ENCODE measurements at places on chromosomes 6 and 20.

- DNase-seq: peak; percentile 34
These were observed 146.2 kb upstream of the ECI2 start for GRCh38 chr6:4281341-4282293.

- DNase-seq: no peak
These were observed 188.3 kb upstream of the MARCKS start for GRCh38 chr6:113668641-113669408.

GRCh38 chr6:89745716-89746115 lies 73.9 kb downstream of the MDN1 start:
- no peak for DNase-seq

GRCh38 chr6:32943864-32944649 lies 3.2 kb upstream of the HLA-DMB start:
- DNase-seq: no peak

DNA sequence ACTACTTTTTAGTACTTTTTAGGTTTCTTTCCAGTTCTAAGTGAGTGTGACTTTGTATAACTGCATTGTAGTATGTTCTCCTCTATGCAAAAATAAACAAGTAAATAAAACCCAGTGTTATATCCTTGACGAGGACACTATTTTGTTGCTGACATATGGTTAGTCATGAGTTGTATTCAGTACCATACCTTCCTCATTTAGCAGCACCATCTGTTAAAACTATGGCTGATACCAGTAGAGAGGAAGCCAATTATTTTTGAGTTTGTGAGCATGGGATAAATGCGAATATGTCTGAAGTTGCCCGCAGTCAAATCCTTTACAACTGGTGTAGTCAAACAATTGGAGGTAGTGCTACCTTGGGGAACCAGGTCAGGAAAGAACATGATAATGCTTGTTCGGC lies 74.1 kb downstream of the CDKAL1 start:
- DNase-seq: peak; percentile 94

GRCh38 chr6:170423030-170423429 lies 116.5 kb downstream of the FAM120B start:
- no peak for DNase-seq

GRCh38 chr20:47445291-47445690 lies 56.4 kb upstream of the NCOA3 start:
- DNase-seq: no peak

GRCh38 chr6:13711324-13711732 lies 307 bp downstream of the RANBP9 start:
- peak; percentile 72 for DNase-seq

GRCh38 chr6:17859846-17860245 lies 127.6 kb downstream of the KIF13A start:
- no peak for DNase-seq

GRCh38 chr6:154605178-154605881 lies 94.8 kb upstream of the CNKSR3 start:
- no peak for DNase-seq

DNA sequence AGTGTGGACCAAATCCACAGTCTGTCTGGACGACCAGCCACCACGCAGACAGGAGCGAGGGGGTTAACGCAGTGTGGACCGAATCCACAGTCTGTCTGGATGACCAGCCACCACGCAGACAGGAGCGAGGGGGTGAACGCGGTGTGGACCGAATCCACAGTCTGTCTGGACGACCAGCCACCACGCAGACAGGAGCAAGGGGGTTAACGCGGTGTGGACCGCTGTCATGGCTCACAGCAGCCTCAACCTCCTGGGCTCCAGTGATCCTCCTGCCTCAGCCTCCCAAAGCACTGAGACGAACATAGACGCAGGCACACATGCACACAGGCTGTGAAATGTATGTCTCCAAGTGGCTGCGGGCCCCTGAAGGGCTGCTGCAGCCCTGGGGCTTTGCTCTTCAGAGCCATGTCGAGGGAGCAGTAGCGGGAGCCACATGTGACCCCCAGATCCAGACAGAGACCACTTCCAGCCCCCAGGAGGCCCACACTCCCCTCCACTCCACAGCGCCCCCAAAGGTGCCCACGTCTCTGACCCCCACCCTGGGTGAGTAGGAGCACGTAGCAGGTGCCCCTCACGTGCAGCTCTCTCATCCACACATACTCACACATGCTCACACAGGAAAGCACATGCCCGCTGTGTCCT lies 98.1 kb downstream of the YTHDF1 start:
- DNase-seq: no peak

GRCh38 chr6:9398071-9398766 lies 962.9 kb upstream of the SLC35B3 start:
- no peak for DNase-seq

DNA sequence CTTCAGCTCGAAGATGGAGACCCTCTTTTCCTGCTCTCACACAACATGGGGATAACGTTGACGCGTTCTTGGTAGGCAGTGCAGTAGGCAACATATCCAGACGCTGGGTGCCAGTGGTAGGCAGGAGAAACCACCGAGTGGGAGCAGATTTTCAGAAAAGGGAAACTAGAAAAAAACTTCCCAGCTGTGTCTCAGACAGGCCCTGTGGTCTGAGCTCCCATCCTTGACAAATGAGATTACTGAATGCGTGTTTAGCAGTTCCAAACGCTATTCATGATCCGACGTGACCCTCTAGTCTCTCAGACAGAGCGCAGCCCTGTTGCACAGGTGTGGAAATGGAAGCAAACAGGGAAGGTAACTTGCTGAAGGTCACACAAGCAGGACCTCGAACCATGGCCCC lies 83.9 kb upstream of the DUSP22 start:
- DNase-seq: no peak

DNA sequence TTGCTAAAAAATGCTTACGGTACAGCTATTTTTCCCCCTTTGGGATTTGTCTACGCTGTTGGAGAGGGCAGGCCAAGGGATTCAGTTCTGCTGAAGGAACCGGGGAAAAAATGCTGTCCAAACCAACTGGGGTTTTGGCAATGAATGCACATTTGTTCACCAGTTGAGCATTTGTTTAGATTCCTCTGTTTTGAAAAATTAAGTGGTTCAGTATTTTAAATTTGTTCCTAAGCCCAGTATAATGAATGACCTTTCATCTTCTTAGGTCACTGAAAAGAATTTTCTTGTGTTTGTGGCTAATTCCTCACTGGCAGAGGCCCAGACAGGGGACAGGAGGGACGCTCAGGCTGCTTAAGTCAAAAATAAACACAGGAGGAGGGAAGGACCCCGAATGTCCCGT lies 10.8 kb upstream of the EYA2 start:
- DNase-seq: no peak

- DNase-seq: no peak
These were observed 303.0 kb downstream of the FOXC1 start for GRCh38 chr6:1912731-1913130.

DNA sequence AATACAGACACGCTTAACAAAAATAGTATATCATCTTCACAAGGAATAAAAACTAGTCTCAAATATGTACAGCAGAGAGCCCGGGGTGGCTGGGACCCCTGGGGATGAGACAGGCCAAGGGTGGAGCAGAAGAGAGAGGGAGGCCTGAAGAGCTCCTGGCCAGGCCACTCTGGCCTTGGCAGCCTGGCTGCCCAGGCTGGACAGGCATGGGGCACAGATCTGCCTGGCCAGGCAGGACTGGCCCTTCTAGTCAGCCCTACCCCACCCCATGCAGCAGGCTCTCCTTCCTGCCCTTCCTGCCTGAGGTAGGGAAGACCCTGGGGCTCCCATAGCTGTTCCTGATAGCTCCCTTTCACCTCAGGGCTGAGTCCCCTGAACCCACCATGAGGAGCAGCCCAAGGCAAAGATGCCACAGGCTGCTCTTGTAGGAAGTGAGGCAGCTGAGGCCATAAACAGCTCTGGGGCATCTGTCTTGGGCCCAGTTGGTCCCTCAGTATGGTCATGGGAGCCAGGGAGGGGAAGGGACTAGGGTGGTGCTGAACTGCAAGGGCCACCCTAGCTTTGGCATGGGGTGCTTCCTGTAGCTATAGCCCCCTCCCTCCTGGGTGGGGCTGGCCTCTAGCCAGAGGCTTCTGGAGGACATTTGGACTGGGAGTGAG lies 27.1 kb downstream of the COX4I2 start:
- DNase-seq: no peak

DNA sequence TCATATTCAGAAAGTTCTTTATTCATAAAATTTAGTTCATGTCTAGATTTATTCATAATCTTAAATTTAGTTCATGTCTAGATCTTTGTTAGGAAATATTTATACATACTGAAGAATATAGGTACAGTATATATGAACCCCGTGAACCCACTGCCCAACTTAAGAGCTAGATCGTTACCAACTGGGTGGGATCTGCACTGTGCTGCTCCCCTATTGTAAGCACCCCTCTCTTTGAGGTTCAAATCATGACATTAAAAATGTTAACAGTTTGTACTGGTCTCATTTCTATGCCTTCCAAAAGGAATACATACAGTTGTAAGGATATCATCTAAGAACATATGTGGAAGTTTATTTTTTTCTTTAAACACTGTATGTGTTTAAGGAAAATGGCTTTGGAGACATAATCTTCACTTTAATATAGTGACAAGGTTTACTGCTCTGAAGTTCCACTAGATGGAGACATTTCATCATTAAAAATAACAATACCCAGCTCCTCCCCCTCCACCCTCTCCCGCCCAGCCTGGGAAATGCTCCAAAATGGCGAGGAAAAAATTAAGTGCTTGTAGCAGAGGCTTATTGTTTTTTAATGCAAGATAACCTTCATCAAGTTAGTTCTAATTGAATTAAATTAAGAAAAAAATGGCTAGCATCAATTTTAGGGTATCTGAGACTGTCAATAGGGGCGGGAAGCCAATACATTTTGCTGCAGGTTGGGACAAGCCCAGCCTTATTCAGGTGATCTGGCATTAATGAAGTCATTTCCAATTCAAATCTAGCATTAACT lies 104.1 kb upstream of the TRAF3IP2 start:
- DNase-seq: peak; percentile 48

GRCh38 chr6:170453586-170454511 lies 99.3 kb downstream of the PSMB1 start:
- DNase-seq: no peak

GRCh38 chr6:130935978-130936377 lies 108.8 kb downstream of the SMLR1 start:
- DNase-seq: no peak

DNA sequence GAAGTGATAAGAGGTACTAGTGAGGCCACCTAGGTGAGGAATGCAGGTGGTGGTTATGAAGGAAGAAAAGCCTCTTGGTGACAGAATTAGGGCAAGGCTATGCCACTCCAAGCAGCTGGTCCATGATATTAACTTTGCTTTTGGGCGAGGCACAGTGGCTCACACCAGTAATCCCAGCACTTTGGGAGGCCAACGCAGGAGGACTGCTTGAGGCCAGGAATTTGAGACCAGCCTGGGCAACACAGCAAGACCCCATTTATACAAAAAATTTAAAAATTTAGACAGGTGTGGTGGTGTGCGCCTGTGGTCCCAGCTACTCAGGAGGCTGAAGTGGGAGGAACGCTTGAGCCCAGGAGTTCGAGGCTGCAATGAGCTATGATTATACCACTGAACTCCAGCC lies 56.1 kb downstream of the SERAC1 start:
- no peak for DNase-seq

DNA sequence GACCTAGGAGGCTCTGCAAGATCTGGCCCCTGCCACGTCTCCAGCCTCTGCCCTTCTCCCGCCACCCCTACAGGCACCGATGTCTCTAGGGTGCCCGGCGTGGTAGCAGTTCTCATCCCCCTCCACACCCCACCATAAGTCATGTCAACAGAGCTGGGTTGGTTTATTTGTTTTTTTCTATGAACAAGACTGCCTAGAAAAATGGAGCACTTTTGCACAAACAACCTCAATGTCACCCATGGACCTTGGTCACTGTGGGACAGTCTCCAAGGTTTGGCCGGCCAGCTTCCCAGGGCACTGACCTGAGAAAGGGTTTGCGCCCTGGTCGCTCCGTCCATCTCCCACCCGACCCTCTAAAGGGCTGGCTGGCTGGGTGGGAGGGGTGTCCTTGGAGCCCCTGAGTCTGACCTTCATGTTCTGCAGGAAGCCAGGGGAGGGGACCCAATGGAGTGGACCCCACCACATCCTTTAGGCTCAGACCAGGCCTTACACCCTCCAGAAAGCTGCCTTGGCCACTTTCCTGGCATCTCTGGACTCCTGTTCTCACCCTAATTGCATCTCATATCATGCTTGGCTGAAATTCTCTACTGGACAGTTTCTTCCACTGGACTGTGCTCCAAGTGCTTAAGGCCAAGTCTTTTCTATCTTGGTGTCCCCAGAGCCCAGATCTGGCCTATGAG lies 104.8 kb upstream of the PTPN1 start:
- DNase-seq: no peak

- no peak for DNase-seq
These were observed 1.9 kb downstream of the SDC4 start for GRCh38 chr20:45346291-45346718.

DNA sequence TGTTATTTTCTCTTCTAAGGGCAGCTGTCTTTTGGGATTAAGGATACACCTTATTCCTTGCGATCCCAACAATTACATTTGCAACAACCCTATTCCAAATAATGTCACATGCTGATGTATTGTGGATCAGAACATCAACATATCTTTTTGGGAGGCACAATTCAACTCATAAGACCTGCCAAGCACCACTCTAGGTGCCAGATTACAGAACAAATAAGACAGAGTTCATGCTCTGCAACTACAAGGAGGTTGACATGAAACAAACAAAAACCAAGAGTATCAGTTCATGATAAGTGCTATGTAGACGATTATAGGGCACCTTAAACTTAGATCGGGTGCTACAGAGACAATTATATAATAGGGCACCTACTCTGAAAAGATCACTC lies 203.2 kb upstream of the SGK1 start:
- no peak for DNase-seq

GRCh38 chr6:158481690-158482473 lies 78.0 kb upstream of the TMEM181 start:
- DNase-seq: no peak

DNA sequence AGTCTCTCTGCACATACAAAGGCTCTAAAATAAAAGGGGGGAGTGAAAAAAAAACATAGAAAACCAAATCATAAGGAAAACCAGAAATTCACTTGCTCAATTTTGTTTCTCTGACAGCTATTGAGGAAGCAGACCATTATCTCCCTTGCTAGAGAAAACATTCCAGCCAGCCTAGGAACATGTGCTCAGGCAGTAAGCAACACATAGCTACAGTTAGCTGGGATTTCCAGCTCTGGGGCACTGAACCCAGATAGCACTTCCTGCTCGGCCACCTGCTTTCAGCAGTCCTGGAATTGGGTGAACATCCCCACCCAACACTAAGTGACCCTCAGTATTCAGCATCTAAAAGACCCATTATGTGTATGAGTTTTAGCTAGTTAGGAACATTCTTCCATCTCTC lies 61.3 kb downstream of the TNFRSF21 start:
- no peak for DNase-seq

- DNase-seq: no peak
These were observed 26.3 kb downstream of the SERINC1 start for GRCh38 chr6:122445274-122445673.

DNA sequence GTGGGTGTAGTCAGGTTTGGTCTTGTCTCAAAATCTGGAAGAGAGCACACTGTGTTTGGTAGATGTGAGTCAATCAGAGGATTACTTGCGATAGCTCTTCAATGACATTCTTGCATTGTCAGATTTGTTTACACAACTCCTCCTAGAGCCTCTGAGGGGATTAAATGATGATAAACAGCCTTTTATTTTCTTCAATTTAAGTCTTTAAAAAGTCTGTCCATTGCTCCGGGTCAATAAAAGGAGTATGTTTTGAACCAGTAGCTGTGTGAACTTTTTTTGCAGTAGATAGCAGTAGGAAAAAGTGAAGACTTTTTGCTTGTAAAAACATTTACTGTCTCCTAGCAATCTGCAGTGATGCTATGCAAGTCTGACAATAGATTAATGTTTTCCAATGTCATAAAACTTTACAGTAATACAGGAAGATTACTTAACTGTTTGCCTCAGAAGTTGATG lies 49.9 kb downstream of the GJA1 start:
- DNase-seq: no peak

GRCh38 chr6:42877695-42878094 lies 1.7 kb upstream of the RPL7L1 start:
- DNase-seq: no peak
